ENCODE measurements at places on chromosomes 16 and 17. TPM values are rescaled to one million over a fixed set of nuclear protein-coding genes. Genes with fewer than 3 reads are reported as not detected.

DNA sequence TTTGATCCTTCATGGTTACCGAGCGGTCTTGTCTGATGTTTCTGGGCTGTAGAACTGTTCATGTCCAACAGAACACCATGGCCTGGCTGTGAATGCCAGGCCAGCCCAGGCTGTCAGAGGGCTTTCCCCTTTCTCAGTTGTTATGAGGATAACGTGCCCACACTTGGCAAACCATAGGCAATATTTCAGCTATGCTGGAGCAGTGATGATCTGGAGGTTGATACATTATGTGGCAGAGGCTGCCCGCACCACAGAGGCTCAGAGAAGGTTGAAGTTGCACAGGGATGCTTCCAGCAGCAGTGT is 92.9 kb downstream of the C16orf78 start:
- DNase-seq, result no peak

DNA sequence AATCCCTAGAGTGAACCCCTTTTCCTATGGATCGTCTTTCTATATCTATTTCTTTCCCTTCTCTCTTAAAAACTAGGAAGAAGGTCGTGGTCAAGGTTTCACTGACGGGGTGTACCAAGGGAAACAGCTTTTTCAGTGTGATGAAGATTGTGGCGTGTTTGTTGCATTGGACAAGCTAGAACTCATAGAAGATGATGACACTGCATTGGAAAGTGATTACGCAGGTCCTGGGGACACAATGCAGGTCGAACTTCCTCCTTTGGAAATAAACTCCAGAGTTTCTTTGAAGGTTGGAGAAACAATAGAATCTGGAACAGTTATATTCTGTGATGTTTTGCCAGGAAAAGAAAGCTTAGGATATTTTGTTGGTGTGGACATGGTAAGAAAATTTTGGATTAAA is 9.6 kb downstream of the CYLD start:
- no peak for DNase-seq

DNA sequence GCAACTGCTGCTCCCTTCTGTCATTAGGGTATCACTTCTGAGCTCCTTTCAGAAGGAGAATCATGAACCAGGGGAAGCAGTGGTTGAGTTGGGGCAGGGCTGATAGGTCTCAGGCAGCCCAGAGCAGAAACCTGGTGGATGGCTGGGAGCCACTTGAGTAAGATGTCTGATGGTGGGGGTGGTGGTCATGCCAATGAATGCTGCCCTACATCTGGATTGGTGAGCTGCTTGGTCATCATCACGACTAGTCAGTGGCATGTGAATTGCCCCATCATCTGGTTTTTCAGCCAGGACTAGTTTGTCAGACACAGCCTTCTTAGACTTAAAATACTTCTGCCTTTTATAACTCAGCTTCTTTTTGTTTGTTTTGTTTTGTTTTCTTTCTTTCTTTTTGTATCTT is 2.6 kb downstream of the GID4 start:
- no peak for DNase-seq

DNA sequence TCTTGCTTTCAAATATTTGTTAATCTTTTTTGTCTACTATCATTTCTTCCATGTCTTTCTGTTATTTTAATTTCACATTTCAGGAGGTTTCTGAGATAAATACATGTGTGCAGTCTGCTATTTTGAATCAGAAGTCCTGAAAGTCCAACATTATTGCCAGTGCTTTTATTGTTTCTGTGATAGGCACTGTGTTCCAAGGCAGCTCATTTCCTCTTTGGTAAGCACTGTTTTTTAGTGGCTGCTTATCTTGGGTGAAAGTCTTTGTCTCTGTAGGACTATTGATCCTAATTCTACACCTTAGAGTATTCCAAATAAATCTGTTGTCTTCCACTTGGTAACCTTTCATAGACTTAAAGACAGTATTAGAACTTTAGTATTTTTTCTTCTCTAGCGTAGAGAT is 76.1 kb downstream of the PPM1E start:
- no peak for DNase-seq

The KIF18B gene
- total RNA-seq, result 1.1 TPM

The C16orf87 gene
- 18.3 TPM for total RNA-seq

The PRSS27 gene
- total RNA-seq, result 0.42 TPM
